ENCODE measurements at places on chromosomes 3 and 15.
A peak's percentile ranks its signal among the peaks of the same experiment; 100 is the strongest.

GRCh38 chr15:88448991-88449461 lies 18.2 kb downstream of the MRPL46 start:
- no peak for DNase-seq

DNA sequence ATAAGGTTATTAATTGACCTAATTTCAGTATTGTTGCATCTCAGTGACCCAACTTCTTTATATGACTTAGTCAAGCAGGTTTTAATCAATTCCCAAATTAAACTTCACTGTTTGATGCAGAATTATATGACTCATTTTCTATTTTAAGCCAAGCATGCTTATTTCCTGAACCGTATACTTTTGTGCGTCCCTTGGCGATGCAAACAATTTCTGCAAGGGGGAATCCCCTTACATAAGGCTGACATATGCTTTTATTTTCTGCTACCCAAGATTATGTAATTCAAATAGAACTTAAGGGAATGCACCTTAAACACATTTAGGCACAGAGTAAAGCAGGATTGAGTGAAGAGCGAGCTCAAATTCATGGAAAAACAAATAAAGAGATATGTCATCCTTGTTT lies 303.9 kb downstream of the PDCD6IP start:
- DNase-seq, result no peak

DNA sequence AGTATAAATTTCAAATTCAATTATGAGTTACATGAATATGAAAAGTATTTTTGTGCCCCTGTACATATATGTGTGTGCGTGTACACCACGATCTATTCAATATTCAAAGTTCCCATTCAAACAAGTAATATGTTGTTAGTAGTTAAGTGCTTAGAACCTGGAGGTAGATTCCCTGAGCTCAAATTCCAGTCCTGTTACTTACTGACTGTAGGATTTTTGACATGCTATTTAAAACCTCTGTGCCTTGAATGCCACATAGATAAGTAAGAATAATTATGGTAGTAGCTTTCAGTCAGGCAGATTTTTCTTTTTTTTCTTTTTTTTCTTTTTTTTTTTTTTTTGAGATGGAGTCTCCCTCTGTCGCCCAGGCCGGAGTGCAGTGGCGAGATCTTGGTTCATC lies 53.3 kb upstream of the CMSS1 start:
- DNase-seq, result no peak

- no peak for DNase-seq
Measured at GRCh38 chr15:68205558-68205944, 419 bp upstream of the CALML4 start.

DNA sequence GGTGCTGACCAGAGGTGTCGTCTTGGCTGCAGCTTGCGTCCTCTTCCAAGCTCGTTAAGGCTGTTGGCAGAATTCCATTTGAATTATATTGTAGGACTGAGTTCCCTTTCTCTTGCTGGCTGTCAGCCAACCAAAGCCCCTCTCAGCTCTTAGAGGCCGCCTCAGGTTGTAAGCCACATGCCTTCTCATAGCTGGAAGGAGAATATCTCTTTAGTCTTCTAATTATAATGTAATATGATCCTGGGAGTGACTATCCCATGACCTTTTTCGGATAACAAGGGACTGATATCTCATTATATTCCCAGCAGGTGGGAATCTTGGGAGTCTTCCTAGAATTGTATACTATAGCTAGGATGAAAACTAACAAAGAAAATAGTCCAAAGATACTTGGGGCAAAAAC lies 4.8 kb downstream of the SCG5 start:
- DNase-seq, result no peak

- no peak for DNase-seq
Measured at GRCh38 chr3:182936918-182937285, 43.4 kb downstream of the DCUN1D1 start.

DNA sequence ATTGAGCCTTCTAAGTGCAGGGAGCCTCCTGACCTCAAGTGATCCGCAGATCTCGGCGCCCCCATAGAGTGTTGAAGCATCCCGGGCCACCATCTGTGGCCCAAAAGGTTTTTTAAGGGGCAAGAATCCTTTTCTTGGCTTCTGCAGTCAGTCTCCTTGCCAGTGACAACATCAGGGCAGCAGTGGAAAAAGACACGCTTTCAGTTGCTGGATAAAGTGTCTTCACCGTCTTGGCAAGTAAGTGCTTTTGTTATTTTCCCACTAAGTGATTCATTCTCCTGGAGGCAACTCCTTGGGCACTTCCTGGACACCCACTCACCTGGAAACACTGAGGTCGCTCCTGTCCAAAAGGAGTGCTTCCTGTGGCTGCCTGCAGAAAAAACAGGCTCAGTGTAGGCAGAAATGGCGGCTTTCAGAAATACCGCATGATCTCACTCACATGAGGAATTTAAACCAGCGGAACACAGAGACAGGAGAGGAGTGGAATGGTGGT lies 71.7 kb upstream of the ABHD2 start:
- DNase-seq, result no peak

GRCh38 chr3:160473221-160473620 lies 23.6 kb upstream of the TRIM59 start:
- no peak for DNase-seq

DNA sequence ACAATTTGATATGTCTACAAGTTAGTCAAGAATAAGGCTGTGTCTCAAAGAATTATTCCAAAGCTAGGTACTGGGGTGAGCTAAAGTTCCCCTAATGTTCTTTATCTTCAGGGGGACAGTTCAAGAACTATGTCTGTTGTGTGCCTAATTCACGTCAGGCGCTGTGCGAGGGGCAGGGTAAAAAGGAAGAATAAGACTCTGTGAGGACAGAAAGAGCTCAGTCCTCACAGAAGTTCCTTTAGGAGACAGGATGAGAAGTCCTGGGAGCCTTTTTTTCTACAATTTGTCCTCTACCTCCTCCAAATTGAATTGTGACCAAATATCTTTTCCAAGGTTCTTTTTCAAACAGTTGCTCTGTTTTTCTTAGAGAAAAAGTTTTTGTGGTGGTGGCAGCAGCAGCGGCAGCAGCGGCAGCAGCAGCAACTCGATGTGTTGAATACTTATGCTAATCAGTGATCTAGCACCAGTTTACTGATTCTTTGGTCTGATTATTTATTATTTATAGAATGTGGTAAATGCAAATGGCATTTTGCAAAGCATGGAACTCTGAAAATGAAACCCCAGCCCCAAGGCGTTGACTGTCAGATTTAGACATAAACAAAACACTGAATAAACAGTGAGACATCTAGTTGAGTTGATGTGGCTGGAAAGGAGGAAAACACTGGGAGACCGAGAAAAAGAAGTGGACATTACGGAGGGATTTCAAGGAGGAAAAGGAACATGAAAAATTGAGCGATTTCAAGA lies 88.6 kb downstream of the GTPBP8 start:
- DNase-seq, result no peak

GRCh38 chr3:146160321-146160963 lies 542 bp downstream of the PLOD2 start:
- no peak for DNase-seq

GRCh38 chr3:11273891-11274291 lies 1.7 kb downstream of the ATG7 start:
- no peak for DNase-seq

DNA sequence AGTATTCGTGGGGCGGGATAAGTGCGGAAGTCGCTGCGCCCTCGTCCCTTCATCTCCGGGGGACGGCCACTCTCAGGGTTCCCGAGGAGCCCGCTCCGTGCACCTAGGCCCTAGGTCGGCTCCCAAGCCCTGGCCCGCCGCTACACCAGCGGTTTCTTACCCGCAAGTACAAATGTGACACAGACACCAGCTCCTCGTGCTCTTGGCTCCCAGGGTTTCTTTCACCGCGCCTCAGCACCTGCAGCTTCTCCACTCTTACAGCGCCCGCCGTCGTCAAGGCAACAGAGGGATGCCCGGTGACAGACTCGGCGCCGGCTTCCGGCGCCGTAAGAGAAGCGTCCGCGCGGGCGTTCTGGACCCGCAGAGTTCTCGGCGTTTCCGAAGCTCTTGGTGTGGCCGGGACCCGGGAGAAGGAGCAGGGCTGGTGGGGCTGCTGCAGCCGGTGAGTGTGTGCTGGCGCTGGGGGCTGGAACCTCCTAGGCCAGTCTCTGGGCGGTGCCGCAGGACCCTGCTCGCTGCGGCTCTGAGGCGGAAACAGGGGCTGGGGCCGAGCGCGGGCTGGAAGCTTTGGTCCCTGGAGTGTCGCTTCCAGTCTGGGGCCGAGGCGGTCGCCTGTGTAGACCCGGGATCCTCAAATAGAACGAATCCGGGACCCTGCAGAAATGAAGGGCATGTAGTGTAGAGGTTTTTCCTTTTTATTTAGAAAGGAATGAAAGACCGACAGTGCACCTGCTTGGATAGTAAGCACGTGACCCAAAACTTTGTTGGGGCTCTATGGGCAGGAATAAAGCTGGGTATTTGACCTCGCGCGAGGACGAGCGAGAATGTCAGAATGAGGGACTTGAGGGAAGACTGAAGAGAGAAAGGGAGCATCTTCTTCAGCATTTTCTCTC lies 155.4 kb upstream of the GOLGA6L4 start:
- DNase-seq, result peak; percentile 24

GRCh38 chr3:72627271-72627670 lies 221.0 kb downstream of the SHQ1 start:
- DNase-seq, result no peak

DNA sequence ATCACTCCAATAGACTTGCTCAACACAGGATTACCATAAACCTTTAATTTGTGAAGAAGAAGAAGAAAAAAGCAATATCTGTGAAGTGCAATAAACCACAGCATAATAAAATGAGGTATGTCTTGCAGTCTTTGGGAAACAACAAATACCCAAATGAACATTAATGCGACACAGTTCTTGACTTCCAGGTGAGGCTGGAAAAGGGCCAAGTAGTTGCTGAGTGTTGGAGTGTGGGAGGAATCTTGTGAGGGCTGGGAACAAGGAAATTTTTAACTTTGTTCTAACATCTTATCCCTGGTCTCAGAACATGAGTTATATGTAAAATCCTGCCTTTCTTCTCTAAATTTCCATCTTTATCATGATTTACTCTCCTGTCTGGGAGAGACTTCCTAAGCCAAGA lies 206.5 kb downstream of the DTWD1 start:
- DNase-seq, result no peak

GRCh38 chr3:155001289-155002010 lies 78.7 kb upstream of the MME start:
- no peak for DNase-seq

- DNase-seq, result no peak
Measured at GRCh38 chr3:71469138-71469435, 114.4 kb downstream of the FOXP1 start.

- DNase-seq, result no peak
Measured at GRCh38 chr3:180624714-180625113, 22.8 kb downstream of the TTC14 start.

GRCh38 chr3:149299938-149300801 lies 33.3 kb downstream of the TM4SF18 start:
- DNase-seq, result no peak

GRCh38 chr3:171833789-171834460 lies 9.2 kb upstream of the TMEM212 start:
- DNase-seq, result no peak

GRCh38 chr3:179668429-179668828 lies 15.6 kb downstream of the USP13 start:
- DNase-seq, result no peak

DNA sequence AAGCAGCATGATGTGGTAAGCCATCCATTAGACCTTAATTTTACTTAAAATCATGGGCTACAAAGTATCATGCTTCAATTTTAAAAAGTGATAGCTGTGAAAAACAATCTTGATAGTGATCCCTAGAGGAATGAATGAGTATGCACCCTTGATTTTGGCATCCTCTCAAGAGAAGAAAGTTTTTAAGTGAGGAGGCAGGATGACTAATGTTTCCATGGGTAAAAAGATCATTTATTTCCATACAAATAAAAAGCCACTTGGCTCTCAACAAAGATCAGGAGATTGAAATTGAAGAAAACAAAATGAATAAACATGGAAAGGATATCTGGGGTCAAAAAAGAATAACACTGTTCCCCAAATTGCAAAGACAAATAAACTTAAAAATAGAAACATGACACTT lies 305.4 kb downstream of the MEX3B start:
- DNase-seq, result no peak

DNA sequence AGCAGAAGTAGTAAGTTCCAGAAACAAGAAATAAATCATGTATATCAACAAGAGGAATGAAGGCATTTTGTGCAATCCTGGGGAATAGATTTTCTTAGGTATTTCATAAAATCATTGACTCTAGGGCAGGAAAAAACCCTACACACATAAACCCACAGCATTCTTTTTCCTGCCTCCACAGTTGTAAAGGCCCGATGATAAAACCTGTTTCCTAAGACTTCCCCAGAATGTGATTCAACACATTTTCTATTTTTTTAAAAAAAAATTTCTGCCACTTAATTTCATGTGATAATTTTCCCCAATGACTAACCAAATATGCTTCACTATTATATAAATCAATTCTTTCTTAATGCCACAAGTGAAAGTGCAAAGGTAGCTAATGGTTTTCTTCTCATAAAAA lies 407.0 kb downstream of the FHIT start:
- no peak for DNase-seq

- DNase-seq, result no peak
Measured at GRCh38 chr3:186360779-186361178, 1.3 kb downstream of the DGKG start.

DNA sequence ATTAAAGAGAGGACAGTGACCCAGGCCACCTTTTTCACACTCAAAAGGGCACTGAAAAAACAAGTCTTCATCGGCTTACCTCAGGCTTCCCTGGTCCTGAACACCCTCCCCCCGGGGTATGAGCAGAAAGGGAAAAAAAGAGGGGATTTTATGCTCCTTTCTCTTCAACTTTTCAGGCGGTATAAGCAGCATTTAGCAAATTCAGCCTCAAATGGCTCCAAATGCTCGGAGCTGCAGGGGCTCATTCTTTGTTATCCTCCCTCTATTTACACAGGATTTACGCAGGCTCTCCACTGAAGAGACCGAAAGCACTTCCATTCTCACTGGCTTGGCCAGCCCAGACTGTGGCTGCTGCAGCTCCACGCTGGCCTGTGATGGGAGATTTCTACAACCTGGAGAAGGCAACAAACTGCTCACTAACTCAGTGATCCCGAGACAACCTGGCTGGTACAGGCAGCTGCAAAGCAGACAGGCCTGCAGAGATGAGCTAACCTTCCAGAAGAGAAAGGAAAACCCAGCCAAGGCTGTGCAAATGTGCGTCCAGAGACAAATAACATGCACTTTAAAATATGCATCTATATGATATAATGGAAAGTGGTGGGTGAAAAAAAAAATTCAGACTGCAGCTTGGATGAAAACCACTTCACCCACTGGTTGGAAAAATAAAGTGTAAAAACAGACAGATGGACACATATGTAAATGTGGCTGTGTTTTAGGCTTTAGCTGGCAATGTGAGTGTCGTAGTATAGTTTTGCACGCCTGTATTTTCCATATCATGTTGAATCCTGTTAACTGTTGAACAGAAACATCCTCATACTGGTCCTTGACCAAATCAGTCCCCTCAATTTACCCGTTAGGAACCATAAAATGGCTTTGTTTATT lies 54.2 kb downstream of the MEIS2 start:
- DNase-seq, result no peak

DNA sequence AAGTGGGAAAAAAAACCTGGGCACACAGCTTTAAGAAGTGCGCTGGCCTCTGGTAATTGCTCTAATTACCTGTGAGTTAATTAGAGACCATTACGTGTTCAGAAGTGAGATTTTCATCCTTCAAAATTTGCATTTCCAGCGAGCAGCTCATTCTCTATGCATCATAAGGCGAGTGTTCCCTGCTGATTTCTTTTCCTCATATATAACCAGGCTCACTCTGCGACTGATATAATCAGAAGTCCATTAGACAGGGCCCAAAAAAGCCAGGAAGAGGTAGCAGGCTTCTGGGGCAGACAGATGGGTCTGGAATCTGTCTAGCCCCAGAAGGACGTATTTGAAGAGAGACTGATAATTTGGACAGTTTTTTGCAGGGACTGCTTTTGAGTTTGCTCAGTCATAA lies 158.7 kb downstream of the MTHFS start:
- no peak for DNase-seq
